ENCODE measurements at places on chromosomes 5 and 9.

DNA sequence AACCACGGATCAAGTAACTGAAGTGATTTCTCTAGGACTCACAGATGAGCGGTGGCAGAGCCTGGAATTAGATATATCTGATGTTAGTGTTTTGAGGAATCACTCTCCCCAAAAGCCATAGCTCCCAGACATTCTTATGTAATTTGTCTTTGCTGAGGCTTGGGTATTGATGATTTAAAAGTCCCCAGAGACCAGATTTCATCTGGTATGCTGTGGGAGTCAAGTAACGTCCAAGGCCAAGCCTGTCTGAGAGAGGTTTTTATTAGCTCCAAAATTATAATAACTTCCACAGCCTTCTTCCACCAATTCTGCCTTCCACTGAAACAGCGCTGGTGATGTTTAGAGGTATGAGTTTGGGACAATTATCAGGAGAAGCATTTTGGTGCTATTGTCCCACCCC lies 21.3 kb upstream of the KCNIP1 start:
- DNase-seq = no peak

DNA sequence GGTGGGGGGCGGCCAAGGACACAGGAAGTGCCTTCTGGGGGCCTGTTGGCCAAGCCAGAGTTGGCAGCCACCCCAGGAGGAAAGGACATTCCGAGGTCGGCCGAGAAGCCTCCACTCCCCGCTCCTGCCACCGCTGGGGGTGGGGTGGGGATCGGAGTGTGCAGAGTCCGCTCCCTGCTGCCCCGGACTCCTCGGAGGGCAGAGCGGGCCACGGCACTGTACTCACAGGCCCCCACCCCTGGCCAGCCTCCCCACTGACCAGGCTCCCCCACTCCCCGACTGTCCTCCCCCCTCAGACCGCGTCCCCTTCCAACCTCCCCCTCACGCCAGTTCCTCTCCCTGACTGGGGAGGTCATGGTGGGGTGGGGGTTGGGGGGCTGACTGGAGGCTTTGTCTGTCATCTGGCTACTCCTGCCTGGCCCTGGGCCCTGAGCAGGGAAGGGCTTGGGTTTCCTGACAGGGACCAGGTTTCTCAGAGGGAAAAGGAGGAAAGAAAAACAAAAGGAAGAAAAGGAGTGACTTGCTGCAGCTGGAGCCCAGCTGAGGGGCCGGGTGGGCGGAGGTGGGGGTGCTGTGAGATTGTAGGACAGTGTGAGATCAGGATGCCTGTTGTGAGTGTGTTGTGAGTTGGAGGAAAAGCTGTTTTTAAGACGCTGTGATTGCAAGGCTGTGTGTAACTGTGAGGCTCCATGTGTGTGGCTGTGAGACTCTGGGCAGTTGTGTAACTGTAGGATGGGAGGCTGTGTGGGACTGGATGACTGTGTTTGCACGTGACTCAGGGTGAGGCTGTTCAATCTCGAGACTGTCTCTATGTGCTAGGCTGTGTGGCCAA lies 29.7 kb downstream of the CNTFR start:
- no peak for DNase-seq

DNA sequence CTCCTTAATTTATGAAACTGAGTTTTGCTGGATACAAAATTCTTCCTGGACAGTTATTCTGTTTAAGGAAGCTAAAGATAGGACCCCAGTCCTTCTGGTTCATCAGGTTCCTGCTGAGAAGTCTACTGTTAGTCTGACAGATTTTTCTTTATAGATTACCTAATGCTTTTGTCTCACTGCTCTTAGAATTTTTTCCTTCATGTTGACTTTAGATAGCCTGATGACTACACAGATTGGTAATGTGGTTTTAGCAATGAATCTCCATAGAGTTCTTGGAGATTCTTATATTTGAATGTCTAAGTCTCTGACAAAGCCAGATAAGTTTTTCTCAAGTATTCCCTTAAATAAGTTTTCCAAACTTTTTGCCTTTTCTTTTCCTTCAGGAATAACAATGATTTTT lies 419.7 kb downstream of the CDH10 start:
- no peak for DNase-seq

GRCh38 chr5:15365070-15365469 lies 134.9 kb upstream of the FBXL7 start:
- no peak for DNase-seq

GRCh38 chr5:146076028-146076427 lies 29.3 kb downstream of the PLAC8L1 start:
- DNase-seq = no peak

DNA sequence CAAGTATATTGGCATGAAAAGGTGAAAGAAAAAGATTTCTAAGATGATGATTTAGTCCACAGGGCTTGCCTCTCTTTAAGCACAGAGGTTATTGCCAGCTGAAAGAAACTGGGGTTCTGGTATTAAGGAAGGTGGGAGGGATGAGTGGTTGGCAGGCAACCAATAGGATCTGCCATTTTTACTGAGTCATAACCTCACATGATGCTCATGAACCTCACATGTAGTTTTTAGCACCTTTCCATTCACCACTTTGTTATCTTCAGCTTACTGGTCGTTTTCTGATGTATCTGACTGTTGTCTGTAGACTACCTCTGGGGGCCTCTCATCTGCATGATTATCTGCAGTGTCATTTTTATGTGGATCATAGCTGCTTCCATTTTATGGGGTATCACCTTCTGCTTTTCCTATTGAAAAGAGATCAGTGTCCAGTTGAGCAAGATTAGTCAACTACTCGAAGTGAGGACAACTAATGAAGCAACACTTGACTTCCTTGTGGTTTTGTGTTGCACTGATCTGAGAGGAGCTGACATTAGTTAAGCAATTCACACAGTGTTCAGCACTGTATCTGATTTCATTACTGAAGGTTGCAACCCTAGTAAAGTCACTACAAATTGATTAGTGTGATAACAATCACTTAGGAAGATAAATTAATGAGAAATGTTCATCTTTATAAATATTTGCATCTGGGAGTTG lies 186.3 kb downstream of the SGCD start:
- DNase-seq = no peak

- no peak for DNase-seq
These were observed 17.6 kb upstream of the AGGF1 start for GRCh38 chr5:77012601-77013000.

GRCh38 chr5:84602371-84602771 lies 217.7 kb upstream of the EDIL3 start:
- DNase-seq = no peak

- no peak for DNase-seq
These were observed 35.2 kb downstream of the RAI14 start for GRCh38 chr5:34691326-34691725.

DNA sequence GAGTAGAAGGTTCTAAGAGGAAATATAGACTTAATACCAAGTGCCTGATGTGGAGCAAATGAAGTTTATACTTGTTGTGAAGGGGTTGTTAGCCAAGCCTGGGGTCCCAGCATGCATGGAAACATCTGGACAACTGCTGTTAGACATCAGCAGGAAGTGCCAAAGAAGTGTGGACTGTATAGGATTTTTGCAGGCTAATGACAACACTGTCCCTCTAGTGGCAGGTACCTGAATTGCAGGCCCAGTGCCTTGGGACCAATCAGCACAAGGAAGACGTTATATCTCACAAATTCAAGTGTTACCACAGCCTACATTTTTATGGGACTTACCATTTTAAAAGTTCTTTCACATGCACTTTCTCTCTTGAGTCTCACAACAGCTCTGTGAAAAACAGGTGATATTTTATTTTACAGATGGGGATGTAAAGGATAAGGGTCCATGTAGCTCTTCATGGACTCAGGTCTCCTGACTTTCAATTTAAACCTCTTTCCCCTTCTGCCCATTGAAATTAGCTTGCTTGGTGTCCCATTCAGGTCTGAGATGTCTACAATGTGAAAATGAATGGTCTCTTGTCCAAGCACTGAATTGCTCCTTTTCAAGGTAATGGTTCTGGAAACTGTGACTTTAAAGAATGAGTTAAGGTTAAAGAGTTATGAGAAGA lies 89.0 kb upstream of the MAP1B start:
- DNase-seq = no peak
